Left lung (tissue), 14 donors: ENCODE measurements at places on chromosomes 13 and 19.

DNA sequence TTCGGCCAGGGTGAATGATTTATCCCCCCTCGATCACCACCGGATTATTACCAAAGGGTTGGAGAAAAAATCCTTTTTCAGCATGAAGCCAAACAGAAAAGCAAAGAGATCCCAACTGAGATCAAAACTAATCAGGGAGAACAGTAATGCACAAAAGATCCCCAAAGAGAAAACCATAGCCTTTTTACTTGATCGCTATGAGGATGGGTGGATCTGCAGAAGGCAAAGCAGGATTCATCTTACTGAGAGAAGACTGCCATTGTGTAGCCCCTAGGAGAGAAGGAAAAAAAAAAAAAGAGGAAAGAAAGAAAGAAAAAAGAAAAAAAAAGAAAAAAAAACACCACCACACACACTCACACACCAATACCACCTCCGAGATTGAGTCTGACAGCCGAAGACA is at the start of gene FGF14:
Gene FGF14, minus strand, starts transcription at position 283 of the 400 bp plus-strand sequence.
- DNase-seq: no peak

- DNase-seq: no peak
These were observed 32.4 kb upstream of the EIF3G start for GRCh38 chr19:10152100-10152499.

- DNase-seq: peak; percentile 94
These were observed 610 bp downstream of the RABAC1 start for GRCh38 chr19:41958367-41959055.

GRCh38 chr13:93244141-93244917 is 17.7 kb downstream of the GPC6 start:
- no peak for DNase-seq

- DNase-seq: no peak
These were observed 43.9 kb downstream of the FBN3 start for GRCh38 chr19:8105471-8105870.

- peak; percentile 83 for DNase-seq
These were observed 1.6 kb downstream of the MYH14 start for GRCh38 chr19:50204811-50205675.

GRCh38 chr19:7355151-7355820 is 6.5 kb downstream of the ARHGEF18 start:
- DNase-seq: no peak

DNA sequence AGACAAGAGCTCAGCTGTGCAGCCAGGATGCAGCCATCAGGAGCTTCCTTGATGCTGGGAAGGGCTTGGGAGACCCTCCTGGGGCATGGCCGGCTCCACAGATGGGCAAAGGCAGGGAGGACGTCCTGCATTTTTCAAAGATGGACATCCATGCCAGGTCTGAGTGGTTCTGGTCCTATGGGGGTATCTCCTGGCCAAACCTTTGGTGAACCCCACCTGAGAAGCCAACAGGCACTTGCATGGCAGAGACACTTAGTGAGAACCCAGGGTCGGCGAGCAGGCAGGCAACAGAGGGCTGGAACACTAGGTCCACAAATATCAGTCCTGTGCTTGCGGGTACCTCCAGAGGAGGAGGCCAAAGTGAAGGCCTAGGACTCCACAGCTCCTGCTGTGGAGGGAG is 70.0 kb downstream of the KCTD15 start:
- no peak for DNase-seq

- no peak for DNase-seq
These were observed 49.8 kb downstream of the KLF2 start for GRCh38 chr19:16374436-16374835.

DNA sequence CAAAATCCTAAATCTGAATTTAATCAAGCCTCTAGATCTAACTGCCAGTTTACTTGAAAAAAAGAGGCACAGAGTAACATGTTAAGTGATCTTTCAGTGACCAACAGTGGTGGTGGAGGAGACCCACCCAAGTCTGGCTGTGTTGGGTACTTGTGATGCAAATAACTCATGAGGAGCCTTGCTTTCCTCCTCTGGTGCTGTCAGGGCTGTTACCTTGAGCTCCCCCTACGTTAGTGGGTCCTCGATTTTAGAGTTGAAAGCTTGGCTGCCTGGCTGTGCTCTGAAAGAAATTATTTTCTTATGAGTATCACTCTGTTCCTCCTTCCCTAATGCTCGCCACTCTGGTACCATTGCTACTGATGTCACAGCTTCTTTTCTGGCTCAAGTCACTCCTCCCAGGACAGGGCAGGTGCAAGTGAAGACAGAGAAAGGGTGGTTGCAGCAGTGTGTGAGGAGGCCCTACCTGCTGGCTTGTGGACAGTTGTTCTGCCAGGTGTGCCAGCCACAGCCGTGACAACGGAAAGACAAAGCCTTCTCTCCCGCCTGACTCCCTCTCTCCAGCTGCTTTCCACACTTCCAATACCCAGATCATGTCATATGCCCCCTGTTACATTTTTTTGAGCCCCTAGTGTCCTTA is 6.5 kb upstream of the SUPT20H start:
- no peak for DNase-seq

- DNase-seq: no peak
These were observed 10.2 kb downstream of the POU4F1 start for GRCh38 chr13:78593129-78593528.
